Gastroesophageal sphincter (tissue), 4 donors: ENCODE measurements at places on chromosomes 6 and 20. TPM values are rescaled to one million over a fixed set of nuclear protein-coding genes. Genes with fewer than 3 reads are reported as not detected.

GRCh38 chr6:15498640-15499039 is 164.2 kb downstream of the DTNBP1 start:
- no peak for ATAC-seq

DNA sequence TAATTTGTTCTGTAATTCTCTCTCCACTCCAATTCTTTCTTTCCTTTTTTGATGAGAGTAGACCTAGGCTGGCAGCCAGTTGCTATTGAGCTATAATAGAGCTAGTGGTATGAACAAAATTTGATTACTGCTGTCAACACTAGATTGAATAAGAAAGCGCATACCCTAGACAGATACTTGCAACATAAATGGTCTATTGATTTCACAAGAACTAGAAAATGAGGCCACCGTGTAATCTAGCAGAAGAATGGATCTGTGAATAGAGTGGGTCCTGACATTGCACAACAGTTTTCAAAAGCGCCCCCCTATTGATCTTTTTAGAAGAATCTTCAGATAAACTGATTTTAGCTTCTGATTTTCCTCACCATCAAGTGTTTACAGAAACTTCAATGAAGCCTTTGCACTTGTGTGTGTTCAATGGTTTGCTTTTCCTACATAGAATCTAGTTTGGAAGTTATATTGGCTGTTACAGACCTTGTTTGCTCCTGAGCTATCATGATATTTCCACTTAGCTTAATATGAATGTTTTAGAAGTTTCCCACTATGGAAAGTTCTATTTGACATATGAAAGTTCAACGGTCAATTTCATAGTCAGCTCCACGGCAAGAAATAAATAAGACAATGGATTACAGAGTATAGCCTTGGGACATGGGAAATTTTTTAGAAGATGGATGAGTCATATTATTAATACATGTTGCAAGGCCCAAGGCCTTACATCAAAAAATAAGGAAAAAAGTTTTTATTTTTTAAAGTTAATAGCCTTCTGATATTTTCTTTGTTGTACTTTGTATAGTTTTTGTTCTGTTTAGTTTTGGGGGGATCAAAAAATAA is 55.6 kb downstream of the UTRN start:
- ATAC-seq = no peak

DNA sequence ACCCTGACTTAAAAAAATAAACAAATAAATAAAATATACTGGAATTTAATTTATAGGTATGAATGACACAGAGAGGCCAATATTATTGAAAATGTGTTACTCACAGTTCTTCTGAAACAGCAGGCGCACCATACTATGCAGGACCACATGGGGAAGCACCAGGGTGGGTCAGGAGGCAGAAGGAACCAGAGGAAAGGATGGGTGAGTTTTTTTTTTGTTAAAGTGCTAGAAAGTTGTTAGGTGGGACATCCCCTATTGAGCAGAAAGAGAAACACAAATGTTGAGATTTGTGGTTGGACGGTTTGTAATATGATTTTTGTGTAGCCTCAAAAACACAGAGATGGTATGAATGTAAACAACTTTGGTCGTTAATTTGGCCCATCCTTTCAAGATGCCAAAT is 26.0 kb downstream of the PTPRA start:
- no peak for ATAC-seq

- ATAC-seq = no peak
Measured at GRCh38 chr6:74579047-74579446, 626.8 kb downstream of the COL12A1 start.

GRCh38 chr6:170372380-170373325 is 66.1 kb downstream of the FAM120B start:
- no peak for ATAC-seq

DNA sequence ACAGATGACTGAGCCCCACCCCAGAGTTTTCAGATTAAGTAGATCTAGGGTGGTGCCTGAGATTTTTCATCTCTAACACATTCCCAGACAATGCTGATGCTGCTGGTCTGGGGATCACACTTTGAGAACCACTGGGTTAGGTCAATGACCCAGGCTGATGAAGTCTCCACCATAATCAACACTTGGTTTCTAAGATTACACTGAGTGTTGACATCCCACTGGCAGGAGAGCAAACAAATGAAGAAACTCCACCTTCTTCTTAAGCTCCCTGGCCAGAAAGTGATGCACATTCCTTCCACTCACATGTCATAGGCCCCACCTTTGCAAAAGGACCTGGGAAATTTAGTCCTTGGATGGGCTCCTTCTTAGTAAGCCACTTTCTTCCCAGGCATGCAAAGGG is 53.1 kb downstream of the MAFB start:
- ATAC-seq = no peak

- no peak for ATAC-seq
Measured at GRCh38 chr20:42754706-42755105, 435.0 kb downstream of the PTPRT start.

DNA sequence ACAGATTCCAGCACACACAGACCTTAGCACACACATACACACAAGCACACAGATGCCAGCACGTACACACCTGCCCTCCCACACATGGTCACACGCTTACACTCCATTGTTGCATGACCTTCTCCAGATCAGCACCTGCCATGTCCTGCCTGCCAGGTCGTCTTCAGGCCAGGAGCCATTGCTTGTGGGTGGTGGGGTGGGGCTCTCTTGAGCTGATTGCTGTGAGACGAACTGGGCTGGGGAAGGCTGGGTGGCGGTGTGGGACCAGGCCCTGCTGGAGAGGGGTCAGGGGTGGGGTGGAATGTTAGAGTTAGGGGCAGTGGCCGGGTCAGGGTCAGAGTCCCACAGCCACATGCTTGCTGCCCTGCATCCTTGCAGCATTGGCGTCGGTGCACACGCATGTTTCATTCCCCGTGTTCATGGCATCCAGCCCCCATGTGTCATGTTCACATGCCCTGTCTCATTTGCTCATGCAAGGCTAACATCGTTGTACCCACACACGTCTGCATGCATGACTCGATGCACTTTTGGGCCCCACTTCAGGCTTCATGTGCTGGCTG is 6.5 kb upstream of the NPBWR2 start:
- no peak for ATAC-seq

ENPP3 gene
- not detected for total RNA-seq

SOBP gene
- 29.9 TPM for total RNA-seq

EYA4 gene
- 1.4 TPM for total RNA-seq

PRKN gene
- 39.2 TPM for total RNA-seq

RNF39 gene
- total RNA-seq = not detected

MAP7 gene
- 4.5 TPM for total RNA-seq
